Activated naive CD8-positive, alpha-beta T cell treated with anti-CD3 and anti-CD28 coated beads, Interleukin-2, amount 10 ng/mL, durations not matched to agents 7 days and 5 days (primary cell): ENCODE measurements at places on chromosomes 4 and X. TPM values are rescaled to one million over a fixed set of nuclear protein-coding genes. Genes with fewer than 3 reads are reported as not detected.

- no peak for DNase-seq
Measured at GRCh38 chr4:173934933-173935620, 348.4 kb downstream of the FBXO8 start.

- no peak for DNase-seq
Measured at GRCh38 chr4:111960241-111960667, 185.0 kb upstream of the FAM241A start.

GRCh38 chr4:74794382-74795010, at the start of gene BTC:
Gene BTC, minus strand, starts transcription at chr4:74794523. Its CDS starts 198 bp downstream, at chr4:74794325.
- DNase-seq, result no peak

GRCh38 chrX:2767631-2768455, 16.0 kb downstream of the XG start:
- no peak for DNase-seq

The CASK gene
- 52.1 TPM for total RNA-seq

The DUX4 gene
- total RNA-seq, result not detected

DNA sequence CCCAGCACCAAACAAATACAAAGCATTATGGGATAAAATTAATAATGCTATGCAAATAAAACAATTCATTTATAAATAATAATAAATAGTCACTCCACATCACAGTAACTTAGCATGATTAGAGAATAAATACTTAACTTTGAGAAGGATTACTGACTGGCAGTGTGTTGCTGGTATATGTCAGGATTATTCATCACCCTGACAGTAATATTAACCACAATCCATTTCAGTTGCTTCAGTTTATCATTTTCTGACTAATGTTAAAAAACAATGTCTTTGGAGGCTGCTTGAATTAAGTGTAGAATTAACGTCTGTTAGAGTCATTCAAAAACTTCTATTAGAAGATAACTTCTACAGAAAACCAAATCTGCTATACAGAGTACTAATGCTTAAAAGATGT, 124.1 kb upstream of the MAB21L2 start:
- DNase-seq, result no peak
